Endothelial cell of umbilical vein (primary cell): ENCODE measurements at places on chromosomes 7 and 10.
A peak's percentile ranks its signal among the peaks of the same experiment; 100 is the strongest.

GRCh38 chr10:114520453-114520852 is 116.2 kb upstream of the AFAP1L2 start:
- peak; percentile 81 for DNase-seq
- H3K27ac ChIP-seq, result no peak overlapping the region
- peaks cover 7% of the 10 kb centered on the region for H3K4me1 ChIP-seq
- H3K27me3 ChIP-seq, result no peaks in the 10 kb centered on the region

GRCh38 chr7:54179321-54180029 is 362.7 kb upstream of the VSTM2A start:
- H3K27ac ChIP-seq, result no peak overlapping the region
- no peak overlapping the region for H3K4me3 ChIP-seq
- no peaks in the 10 kb centered on the region for H3K27me3 ChIP-seq
- no peaks in the 10 kb centered on the region for H3K36me3 ChIP-seq

GRCh38 chr10:36683421-36683820 is 442.0 kb upstream of the ANKRD30A start:
- H3K27ac ChIP-seq, result no peak overlapping the region
- H3K4me3 ChIP-seq, result no peak overlapping the region
- DNase-seq, result no peak

- no peaks in the 10 kb centered on the region for H3K27me3 ChIP-seq
- H3K4me1 ChIP-seq, result no peaks in the 10 kb centered on the region
- no peaks in the 10 kb centered on the region for H3K36me3 ChIP-seq
- no peak for DNase-seq
These were observed 79.5 kb downstream of the ITIH5 start for GRCh38 chr10:7587168-7587864.

- no peaks in the 10 kb centered on the region for H3K27me3 ChIP-seq
- peaks cover 3% of the 10 kb centered on the region for H3K4me1 ChIP-seq
- H3K4me3 ChIP-seq, result no peak overlapping the region
- DNase-seq, result no peak
These were observed 302.2 kb downstream of the CSTF2T start for GRCh38 chr10:51397244-51397643.

DNA sequence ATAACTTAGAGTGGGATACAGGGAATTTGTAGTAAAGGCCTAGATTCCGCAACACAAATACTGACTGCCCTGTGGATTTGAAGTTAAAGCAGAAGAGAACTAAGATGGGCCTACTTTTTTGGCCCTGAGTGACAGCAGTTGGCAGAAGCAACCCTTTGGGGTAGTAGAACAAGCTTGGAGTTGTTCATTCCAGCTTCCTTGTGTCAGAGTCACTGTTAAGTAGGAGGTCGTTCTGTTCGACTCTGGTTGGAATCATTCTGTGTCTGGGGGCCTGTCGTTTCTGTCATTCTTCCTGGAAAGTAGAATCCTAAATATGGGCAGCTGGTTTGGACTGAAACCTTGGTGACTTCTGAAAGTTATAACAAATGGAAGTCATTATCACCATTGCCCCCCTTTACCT is 865.9 kb downstream of the LRMDA start:
- no peak overlapping the region for H3K27ac ChIP-seq
- no peak overlapping the region for H3K4me3 ChIP-seq
- no peaks in the 10 kb centered on the region for H3K4me1 ChIP-seq
- no peaks in the 10 kb centered on the region for H3K36me3 ChIP-seq

DNA sequence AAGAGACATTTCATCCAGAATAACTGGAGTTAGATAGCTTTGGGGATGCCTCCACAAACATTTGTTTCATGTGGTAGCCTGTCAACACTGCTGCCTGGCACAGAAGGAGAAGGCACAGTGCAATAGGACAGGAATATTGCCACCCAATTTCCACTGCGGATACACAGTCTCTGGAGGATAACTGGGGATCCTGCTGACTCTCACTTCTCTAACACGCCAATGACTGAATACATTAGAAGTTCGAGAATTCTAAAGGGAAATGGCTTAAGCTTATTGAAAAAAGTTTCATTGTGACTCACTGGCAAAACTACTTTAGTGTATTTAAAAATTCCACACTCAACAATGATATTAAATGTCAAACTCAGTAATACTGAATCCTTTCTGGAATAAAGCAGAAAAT is 12.9 kb downstream of the ARL3 start:
- no peaks in the 10 kb centered on the region for H3K4me1 ChIP-seq
- no peaks in the 10 kb centered on the region for H3K27me3 ChIP-seq
- no peak overlapping the region for H3K27ac ChIP-seq
- peaks cover 3% of the 10 kb centered on the region for H3K36me3 ChIP-seq

GRCh38 chr10:33142295-33142694 is 184.3 kb upstream of the ITGB1 start:
- H3K27ac ChIP-seq, result no peak overlapping the region
- H3K4me1 ChIP-seq, result no peaks in the 10 kb centered on the region
- H3K4me3 ChIP-seq, result no peak overlapping the region

- no peak for DNase-seq
- H3K27me3 ChIP-seq, result no peaks in the 10 kb centered on the region
- no peak overlapping the region for H3K4me3 ChIP-seq
- H3K27ac ChIP-seq, result no peak overlapping the region
- H3K36me3 ChIP-seq, result no peaks in the 10 kb centered on the region
- no peaks in the 10 kb centered on the region for H3K4me1 ChIP-seq
These were observed 79.2 kb downstream of the APBB1IP start for GRCh38 chr10:26517141-26517867.

DNA sequence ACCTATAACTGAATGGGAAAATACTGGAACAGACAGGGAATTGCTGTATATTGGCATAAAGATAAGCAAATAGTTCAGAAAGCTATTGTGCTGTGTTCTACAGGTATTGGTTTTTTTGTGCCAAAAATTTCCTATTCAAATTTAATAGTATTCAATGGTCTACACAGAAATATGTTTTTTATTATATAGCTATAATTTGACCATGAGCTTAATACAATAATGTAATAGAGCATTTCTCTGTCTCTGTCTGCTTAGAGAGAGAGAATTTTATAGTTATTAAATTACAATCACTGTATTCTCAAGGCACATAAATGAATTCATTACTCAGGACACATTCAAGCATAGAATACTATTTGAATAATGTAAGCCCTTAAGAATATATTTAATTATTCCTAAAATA is 62.3 kb upstream of the FZD8 start:
- no peaks in the 10 kb centered on the region for H3K36me3 ChIP-seq
- no peaks in the 10 kb centered on the region for H3K4me1 ChIP-seq
- DNase-seq, result no peak
- H3K27me3 ChIP-seq, result no peaks in the 10 kb centered on the region
- no peak overlapping the region for H3K4me3 ChIP-seq

DNA sequence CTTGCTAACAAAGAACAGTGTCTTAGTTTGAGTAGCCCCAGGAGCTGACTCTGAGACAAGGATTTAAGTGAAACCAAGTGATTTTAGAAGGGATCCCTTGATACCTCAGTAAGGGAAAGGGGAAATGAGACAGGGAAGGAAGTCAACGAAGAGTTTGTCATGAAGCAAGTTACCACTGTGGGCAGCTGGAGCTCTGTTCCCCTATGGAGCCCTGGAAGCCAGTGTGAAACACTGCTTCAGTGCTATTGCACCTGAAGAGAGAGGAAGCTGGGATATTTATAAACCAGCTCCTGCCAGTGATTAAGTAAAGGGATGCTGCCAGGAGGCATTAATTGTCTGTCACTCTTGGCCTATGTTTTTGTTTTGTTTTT is 58.9 kb upstream of the WAPL start:
- no peak overlapping the region for H3K27ac ChIP-seq
- DNase-seq, result no peak
- H3K27me3 ChIP-seq, result peaks cover 2% of the 10 kb centered on the region
- H3K4me1 ChIP-seq, result no peaks in the 10 kb centered on the region
- H3K4me3 ChIP-seq, result no peak overlapping the region

GRCh38 chr10:73868655-73869195 is 5.6 kb downstream of the CAMK2G start:
- peaks cover 17% of the 10 kb centered on the region for H3K4me1 ChIP-seq
- no peaks in the 10 kb centered on the region for H3K27me3 ChIP-seq
- DNase-seq, result no peak
- no peak overlapping the region for H3K27ac ChIP-seq
- no peak overlapping the region for H3K4me3 ChIP-seq

DNA sequence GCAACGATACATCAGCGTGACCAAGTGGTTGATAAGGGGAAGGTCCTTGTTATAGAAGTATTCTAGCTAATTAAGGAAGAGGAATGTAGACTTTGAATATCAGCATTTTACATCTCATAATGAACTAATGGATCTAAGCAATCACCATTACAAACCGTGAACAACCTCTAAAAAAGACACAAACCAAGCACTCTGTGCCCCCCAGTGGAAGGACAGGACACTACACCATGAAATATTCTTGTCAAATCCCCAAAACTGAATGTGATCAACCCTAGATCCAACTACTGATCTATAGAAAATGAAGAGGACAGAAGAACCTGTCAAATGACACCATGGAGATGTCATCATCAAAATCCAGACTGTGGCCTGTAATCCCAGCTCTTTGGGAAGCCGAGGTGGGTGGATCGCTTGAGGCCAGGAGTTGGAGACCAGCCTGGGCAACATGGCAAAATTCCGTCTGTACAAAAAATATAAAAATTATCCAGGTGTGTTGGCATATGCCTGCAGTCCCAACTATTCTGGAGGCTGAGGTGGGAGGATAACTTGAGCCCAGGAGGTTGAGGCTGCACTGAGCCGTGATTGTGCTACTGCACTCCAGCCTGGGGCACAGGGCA is 111.3 kb upstream of the CARD11 start:
- H3K4me1 ChIP-seq, result no peaks in the 10 kb centered on the region
- no peak overlapping the region for H3K4me3 ChIP-seq
- DNase-seq, result peak; percentile 64
- H3K27me3 ChIP-seq, result no peaks in the 10 kb centered on the region

DNA sequence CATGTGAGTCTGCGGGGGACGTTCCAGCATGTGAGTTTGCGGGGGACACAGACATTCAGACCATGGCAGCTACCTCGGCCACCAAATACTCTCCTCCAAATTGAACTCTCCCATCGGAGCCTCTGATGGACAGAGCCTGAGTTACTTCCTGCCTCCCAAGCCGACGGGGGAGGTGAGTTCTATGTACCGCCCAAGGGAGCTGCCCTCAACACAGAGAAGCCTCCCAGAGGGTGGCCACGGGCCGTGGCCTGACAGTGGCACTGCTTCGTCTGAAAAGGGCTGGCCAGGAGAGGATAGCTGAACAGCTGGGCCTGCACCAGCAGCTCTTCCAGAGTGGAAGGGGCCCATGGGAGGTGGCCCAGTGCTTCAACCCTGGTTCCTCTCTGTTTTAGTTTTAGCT is 274.5 kb upstream of the PPP2R2D start:
- no peak overlapping the region for H3K27ac ChIP-seq
- DNase-seq, result no peak
- no peaks in the 10 kb centered on the region for H3K36me3 ChIP-seq

- H3K27ac ChIP-seq, result no peak overlapping the region
- H3K4me1 ChIP-seq, result no peaks in the 10 kb centered on the region
- no peaks in the 10 kb centered on the region for H3K36me3 ChIP-seq
These were observed 106.1 kb downstream of the MAD1L1 start for GRCh38 chr7:2126621-2127020.

GRCh38 chr10:89663144-89663543 is 18.1 kb upstream of the PANK1 start:
- H3K4me1 ChIP-seq, result no peaks in the 10 kb centered on the region
- no peak overlapping the region for H3K27ac ChIP-seq
- H3K4me3 ChIP-seq, result no peak overlapping the region

- H3K4me3 ChIP-seq, result no peak overlapping the region
- no peaks in the 10 kb centered on the region for H3K4me1 ChIP-seq
- no peak overlapping the region for H3K27ac ChIP-seq
- H3K36me3 ChIP-seq, result no peaks in the 10 kb centered on the region
These were observed 33.6 kb downstream of the GSAP start for GRCh38 chr7:77382532-77382931.

DNA sequence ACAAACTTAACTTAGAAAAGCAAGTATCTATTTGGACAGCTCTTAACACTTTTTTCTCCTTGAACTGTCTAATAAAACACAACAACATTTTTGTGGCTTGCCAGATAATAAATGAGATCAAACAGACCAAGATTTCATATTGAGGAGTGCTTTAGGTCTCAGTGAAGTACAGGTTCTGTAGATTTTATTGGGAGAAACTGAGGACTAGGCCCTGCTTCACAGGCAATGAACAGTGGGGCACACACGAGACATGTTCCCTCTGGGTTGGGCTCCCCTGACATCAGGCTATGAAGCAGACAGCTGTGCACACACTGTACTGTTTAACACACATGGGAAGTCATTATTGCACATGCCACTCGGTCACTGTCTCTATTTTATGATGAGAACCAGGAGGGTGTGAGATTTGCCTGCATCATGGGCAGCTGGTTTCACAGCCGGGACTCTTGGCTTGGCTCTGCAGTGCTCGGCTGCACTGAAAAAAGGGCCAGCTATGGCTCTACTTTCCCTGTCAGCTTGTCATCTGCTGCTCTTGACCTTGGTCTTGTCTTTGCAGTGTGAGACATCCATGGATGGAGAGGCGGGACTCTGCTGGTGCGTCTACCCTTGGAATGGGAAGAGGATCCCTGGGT is 4.2 kb downstream of the IGFBP1 start:
- no peaks in the 10 kb centered on the region for H3K27me3 ChIP-seq
- H3K36me3 ChIP-seq, result no peaks in the 10 kb centered on the region
- no peak overlapping the region for H3K27ac ChIP-seq
- DNase-seq, result no peak
- H3K4me3 ChIP-seq, result no peak overlapping the region
- peaks cover 32% of the 10 kb centered on the region for H3K4me1 ChIP-seq

GRCh38 chr10:92241501-92241900 is 49.4 kb downstream of the CPEB3 start:
- peak overlapping the region; percentile 89 for H3K4me3 ChIP-seq
- DNase-seq, result no peak
- H3K36me3 ChIP-seq, result no peaks in the 10 kb centered on the region
- peaks cover 10% of the 10 kb centered on the region for H3K4me1 ChIP-seq
- H3K27ac ChIP-seq, result no peak overlapping the region

GRCh38 chr10:60570272-60570865 is 180.7 kb upstream of the ANK3 start:
- H3K4me1 ChIP-seq, result no peaks in the 10 kb centered on the region
- H3K27me3 ChIP-seq, result peaks cover 15% of the 10 kb centered on the region
- H3K36me3 ChIP-seq, result no peaks in the 10 kb centered on the region
- no peak for DNase-seq
- H3K4me3 ChIP-seq, result no peak overlapping the region
- H3K27ac ChIP-seq, result no peak overlapping the region

DNA sequence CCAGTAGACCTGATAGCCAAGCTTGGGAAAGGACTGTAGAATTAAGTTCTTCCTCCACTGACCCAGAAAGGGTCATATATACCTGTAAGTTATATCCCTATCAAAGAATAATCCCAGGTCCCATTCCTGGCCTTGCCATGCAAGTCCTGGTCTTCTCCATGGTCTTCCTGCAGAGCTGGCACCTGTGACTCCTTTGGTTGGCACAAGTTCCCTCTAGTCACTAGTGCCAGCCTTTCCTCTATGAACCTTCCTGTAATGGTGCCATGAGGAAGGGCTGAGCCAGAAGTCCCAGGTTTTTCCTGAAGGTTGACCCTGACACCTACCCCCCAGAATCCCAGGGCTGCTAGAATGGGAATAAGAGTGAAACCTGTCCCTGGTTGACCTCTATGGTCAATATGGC is 54.1 kb upstream of the UNC5B start:
- no peak overlapping the region for H3K4me3 ChIP-seq
- no peak for DNase-seq
- peaks cover 10% of the 10 kb centered on the region for H3K27me3 ChIP-seq
- no peak overlapping the region for H3K27ac ChIP-seq

GRCh38 chr7:2689951-2690705 is 2.1 kb downstream of the AMZ1 start:
- peaks cover 26% of the 10 kb centered on the region for H3K27me3 ChIP-seq
- no peaks in the 10 kb centered on the region for H3K36me3 ChIP-seq
- no peak overlapping the region for H3K4me3 ChIP-seq

GRCh38 chr10:91643700-91644099 is 10.8 kb upstream of the PPP1R3C start:
- no peaks in the 10 kb centered on the region for H3K4me1 ChIP-seq
- H3K36me3 ChIP-seq, result no peaks in the 10 kb centered on the region
- H3K27ac ChIP-seq, result no peak overlapping the region
- no peak for DNase-seq
